ENCODE measurements at places on chromosomes 7 and 10.
A peak's percentile ranks its signal among the peaks of the same experiment; 100 is the strongest.

DNA sequence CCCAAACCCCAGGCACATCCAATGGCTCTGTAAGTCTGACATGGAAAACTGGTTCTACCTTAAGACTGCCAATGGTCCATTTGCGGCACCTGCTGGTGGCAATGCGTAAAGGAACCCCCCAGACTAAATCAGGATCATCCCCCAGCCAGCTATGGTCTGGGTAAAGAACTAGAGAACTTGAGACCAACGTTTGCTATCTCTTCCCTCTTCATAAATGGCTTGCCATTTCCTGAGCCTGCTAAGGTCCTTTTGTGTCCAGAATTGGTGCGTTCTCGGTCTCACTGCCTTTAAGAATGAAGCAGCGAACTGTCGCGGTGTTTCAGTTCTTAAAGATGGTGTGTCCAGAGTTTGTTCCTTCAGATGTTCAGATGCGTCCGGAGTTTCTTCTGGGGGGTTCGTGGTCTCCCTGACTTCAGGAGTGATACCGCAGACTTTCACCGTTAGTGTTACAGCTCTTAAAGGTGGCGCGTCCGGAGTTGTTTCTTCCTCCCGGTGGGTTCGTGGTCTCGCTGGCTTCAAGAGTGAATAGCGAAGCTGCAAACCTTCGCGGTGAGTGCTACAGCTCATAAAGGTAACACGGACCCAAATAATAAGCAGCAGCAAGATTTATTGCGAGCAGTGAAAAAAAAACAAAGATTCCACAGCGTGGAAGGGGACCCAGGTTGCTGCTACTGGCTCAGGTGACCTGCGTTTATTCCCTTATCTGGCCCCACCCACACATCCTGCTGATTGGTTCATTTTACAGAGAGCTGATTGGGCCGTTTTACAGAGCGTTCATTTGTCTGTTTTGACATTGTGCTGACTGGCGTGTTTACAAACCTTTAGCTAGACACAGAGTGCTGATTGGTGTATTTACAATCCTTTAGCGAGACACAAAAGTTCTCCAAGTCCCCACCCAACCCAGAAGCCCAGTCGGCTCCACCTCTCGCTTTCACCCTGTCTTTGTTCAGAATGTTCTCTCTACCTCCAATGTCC, 95.4 kb downstream of the ELMO1 start:
- no peak for DNase-seq

- DNase-seq: no peak
Measured at GRCh38 chr7:88009651-88010050, 75.6 kb downstream of the ADAM22 start.

GRCh38 chr7:48429117-48429516, 257.9 kb downstream of the ABCA13 start:
- DNase-seq: no peak

DNA sequence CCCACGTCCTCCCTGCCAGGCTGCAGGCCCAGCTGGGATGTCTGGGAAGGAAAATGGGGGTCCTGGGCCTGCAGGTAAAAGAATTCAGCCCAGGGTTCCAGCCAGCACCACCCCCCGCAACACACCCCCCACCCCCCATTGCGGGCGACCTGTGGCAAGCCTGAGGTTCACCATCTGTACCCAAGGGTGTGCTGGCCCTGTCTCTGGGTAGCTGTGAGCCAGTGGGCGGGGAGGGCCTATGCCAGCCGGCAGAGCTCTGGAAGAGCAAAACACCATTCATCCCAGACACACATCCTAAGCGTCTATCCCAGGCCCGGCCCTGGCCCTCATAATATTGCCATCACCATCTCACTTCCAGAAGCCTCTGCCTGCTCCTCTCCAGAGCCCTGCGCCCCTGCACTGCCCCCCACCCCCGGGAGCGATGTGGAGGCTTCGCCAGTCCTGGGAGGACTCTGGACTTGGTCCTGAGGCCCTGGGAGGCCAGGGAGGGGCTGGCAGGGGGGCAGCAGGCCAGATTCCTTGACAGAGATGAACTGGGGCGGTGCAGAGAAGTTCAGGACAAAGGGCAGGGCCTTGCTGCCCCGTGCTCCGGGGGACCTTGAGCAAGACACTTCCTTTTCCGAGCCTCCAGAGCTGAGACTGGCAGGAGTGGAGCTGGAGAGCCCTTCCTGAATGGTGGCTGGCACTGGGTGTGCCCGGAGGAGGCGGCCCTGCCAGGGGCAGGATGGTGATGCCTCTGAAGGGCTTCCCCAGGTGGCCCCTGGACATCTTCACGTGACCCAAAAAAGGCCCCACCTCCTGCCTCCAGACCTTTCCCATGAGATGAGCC, 8.7 kb upstream of the TTYH3 start:
- DNase-seq: no peak

- peak; percentile 52 for DNase-seq
Measured at GRCh38 chr7:111987115-111987826, 218.9 kb downstream of the DOCK4 start.

GRCh38 chr7:5429253-5429856, 5.7 kb upstream of the TNRC18 start:
- peak; percentile 53 for DNase-seq

GRCh38 chr7:137521451-137521850, 177.9 kb upstream of the PTN start:
- DNase-seq: no peak
